Right lung (tissue), 10 donors: ENCODE measurements at places on chromosomes 3 and 15. TPM values are rescaled to one million over a fixed set of nuclear protein-coding genes. Genes with fewer than 3 reads are reported as not detected.

SCAANT1 gene
- polyA plus RNA-seq = 1.4 TPM

GRCh38 chr15:61182946-61183345 is 46.2 kb downstream of the RORA start:
- no peak for DNase-seq

DNA sequence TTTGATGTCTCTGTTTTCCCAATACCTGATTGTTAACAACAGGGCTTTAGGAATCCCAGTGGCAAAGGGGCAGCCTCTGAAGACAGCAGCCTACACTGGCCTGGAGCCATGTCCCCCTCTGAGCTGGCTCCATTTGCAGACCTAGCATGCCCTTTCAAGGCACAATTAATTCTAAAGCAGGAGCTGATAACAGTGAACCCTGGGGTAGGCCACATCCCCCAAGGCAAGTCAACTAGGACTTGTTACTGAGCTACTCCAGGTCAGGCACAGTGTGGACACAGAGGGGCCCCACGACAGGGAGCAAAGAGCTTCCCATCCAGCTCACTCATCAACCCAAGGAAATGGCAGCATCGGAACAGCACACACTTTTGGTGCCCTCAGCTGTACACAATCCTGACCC is 51.9 kb downstream of the SPSB4 start:
- DNase-seq = no peak

DNA sequence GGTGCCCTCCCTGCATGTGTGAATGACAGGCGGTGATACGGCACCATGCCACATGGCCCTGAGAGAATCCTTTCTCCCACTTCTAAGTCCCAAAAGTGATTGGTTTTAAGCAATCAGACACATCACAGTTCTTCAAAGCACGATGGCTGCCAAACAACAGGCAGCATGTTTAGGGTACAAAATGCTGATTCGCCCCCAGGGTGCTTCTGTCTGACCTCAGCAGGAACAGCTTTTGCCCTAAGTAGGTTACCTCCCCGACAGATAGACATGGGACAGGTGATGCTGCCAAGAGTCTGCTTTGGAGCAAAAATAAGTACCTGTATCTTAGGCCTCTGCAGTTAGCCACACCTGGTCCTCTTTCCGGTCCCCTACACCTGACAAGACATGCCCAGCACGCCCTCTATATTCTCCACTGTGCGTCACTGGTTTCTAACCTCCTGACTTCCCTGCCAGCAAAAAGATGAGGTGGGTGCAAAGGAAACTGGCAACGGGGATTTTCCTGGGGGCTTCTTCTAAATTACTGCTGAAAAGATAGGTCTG is 549.8 kb downstream of the FOXP1 start:
- DNase-seq = no peak

GRCh38 chr3:170421758-170422157 is 3.1 kb downstream of the CLDN11 start:
- DNase-seq = no peak

DNA sequence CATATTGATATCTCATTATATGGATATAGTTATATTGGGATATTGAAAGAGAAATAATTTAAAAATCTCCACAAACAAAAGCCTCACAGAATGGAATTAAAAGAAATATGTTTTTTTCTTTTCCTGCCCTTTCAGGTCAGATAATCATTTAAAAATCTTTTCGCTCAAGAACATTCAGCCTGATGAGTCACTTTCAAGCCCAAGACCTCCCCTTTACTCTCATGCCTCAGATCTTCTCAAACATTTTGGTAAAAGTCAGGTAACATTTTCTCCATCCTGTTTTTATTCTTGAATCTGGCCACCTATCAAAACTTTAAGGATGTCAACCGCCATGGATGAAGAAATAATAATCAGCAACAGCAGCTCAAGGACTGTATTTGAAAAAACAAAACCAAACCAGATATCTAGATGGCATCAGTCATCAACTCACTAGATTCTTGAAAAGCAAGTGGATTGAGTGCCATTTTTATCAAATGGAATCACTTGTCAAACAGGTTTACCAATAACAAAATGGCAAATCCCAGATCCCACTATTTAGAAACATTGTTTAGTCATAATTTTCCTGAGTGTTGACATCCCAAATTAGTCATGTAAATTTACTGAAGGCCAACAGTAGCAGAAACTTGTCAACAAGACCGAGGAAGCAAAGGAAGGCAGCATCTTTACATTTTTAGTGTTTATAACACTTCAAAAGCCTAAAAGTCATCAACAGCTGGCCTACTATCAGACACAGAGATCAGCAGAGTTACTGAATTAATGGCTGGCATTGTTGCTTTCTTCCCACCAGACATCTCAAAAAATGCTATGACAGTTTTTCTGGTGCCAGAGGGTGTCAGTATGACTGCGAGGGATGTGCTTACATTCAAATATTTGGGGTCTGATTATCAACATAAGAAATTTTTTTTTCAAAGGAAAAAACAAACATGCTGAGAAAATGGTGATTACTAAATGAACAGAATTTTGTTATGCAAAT is 444.7 kb downstream of the MAGI1 start:
- no peak for DNase-seq
